ENCODE measurements at places on chromosomes 11 and 22.

DNA sequence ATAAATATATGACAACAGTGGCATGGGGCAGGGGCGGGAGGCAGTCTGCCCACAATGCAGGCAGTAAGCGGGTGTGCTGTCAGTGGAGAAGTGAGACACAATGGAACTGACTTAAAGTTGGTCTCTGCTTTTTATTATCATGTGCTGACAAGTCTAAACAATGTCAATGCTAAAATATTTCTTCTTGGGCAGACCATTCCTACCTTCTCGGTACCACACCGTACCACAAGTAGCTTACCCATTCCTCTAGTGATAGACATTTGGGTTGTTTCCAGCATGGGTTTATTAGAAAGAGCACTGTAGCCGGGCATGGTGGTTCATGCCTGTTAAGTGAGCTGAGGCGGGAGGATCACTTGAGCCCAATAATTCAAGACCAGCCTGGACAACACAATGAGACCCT is 2.6 kb upstream of the CHADL start:
- DNase-seq, result no peak

- DNase-seq, result no peak
Observed at GRCh38 chr11:95444309-95445241, 213.6 kb upstream of the SESN3 start.

DNA sequence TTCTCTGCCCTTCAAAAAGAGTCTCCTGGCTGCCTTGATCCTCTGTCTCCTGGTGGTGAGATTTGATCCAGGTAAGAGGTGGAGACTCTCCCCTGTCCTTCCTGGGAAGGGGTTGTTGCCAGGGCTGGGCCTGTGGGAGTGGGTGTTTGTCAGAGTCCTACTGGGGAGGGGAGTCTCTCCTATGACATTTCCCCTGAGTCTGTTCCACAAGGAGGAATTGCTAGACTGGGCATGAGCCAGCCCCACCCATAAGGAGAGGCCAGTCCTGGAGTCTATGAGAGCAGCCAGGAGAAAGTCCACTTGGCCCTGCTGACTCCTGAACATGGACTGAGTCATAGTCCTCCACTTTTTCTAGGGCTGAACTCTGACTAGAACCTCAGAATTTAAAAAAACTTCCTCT is 7.4 kb downstream of the PEX26 start:
- DNase-seq, result no peak

- DNase-seq, result no peak
Observed at GRCh38 chr11:705646-706438, at the start of gene EPS8L2. Gene EPS8L2 (plus strand): TSS chr11:706231. CDS start chr11:709408, 3,177 bp downstream.

DNA sequence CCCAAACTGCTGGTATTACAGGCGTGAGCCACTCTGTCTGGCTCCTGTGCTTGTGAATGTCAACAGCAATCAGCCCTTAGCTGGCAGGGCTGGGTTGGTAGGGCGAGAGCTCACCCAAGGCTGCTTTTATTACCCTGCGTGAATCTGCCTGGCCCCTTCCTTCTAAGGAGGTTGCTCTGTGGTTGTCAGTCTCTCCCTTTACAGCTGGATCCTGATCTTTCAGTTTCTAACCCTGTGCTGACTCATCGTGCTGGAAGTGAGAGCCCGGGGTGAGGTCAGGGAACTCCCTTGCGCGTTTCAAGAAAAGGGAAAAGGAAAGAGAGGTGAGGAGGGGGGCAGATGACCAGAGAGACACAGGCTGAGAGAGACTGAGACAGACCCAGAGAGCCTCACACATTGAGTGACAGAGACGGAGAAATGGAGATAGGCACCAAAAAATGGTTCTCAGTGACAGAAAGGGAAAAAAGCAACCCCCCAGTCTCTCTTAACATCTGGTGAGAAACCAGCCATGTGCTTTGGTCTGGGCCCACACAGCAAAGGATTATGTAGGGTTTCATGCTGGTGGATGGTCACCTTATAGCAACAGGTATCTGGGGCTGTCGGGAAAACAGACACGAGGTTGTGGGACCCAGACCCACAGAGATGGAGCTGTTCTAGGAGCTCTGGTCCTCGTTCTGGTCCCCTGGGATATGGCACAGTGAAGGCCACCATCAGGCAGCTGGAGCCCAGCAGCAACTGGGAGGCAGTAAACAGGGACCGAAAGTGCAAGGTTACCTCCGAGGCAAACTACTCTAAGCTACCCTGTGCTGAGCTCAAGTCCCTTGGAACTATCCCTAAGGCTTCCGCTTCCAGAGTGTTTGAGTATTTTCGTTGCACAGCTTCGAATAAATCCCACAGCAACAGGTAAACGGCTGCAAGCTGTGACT is 2.5 kb downstream of the TCN2 start:
- DNase-seq, result no peak

Measured in NCI-H1092 treated with DMSO at 0.1 percent for 48 hours (cell line).